ENCODE measurements at places on chromosomes 12 and 14.

GRCh38 chr12:40684986-40685385 is 7.3 kb upstream of the CNTN1 start:
- no peak for DNase-seq

DNA sequence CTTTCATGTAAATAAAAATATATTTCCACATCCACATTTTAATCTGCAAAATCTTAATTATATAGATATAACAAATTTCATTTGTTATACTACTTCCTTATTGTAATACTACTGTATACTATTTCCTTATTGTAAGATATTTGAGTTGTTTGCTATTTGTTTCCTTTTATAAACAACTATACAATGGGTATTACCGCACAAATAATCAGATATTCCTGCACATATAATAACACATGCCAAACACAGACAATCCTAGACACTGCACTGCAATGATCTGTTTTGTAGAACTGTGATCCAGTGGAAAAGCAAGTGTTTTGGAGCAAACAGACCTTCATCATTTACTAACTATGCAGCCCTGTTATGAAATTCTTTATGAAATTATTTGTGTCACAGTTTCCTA is 30.5 kb downstream of the PRKD1 start:
- DNase-seq: no peak

- DNase-seq: no peak
These were observed 245.6 kb downstream of the SLC41A2 start for GRCh38 chr12:104712477-104712876.

GRCh38 chr12:128959901-128960300 is 106.6 kb downstream of the GLT1D1 start:
- DNase-seq: no peak

- DNase-seq: no peak
These were observed 45.1 kb downstream of the TBX3 start for GRCh38 chr12:114638790-114639435.

- DNase-seq: no peak
These were observed 844 bp downstream of the GLTP start for GRCh38 chr12:109879351-109880042.

DNA sequence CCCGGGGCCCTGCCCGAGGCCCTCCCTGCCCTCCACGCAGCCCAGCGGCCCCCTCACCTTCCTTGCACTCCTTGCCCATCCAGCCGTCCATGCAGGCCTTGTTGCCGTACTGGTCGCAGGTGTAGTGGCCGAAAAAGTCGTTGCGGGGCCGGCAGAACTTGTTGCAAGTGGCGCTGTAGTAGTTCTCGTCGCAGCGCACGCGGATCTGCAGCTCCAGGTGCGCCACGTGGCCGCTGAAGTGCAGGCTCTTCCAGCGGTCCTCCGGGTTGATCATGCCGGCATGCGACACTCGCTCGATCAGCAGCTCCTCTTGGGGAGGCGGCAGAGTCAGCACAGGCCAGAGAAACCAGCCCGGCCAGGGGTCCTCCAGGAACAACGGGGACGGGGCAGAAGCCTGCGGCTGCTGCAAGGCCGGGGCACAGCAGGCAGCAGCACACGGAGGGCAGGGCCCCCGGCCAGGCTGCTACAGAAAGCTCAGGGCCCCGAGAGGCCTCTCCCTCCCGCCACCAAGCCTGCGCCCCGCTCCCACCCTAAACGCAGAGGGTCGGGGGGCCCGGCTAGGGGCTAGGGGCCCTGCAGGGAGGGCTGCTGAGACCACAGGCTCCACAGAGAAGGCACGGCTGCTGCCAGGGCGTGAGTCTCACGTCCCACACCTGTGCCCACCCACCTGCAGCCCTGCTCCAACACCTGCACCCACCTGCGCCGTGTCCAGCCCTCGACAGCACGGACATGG is 12.7 kb downstream of the JAG2 start:
- no peak for DNase-seq

- no peak for DNase-seq
These were observed 11.8 kb upstream of the KSR2 start for GRCh38 chr12:117980616-117981015.

- no peak for DNase-seq
These were observed 11.7 kb upstream of the OSBPL8 start for GRCh38 chr12:76571256-76571655.

GRCh38 chr14:75295491-75296345 is 17.1 kb downstream of the FOS start:
- DNase-seq: no peak

DNA sequence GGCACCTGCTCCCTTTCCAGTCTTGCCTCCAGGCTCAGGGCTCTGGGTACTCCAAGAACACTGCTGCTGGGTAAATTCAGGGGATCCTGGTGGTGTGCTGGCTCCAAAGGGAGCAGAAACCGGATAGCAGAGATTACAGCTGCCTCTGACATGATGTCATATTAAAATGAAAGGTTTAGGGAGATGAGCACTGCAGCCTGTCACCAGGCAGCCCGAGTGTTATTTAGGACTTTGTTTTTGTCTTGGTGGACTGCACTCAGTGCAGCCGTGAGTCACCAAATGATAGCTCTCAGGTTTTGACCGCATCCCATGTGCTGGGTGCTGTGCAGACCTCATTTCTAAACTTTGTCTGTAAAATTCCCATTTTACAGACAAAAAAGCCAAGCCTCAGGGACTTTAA is 266.0 kb upstream of the CRY1 start:
- no peak for DNase-seq

DNA sequence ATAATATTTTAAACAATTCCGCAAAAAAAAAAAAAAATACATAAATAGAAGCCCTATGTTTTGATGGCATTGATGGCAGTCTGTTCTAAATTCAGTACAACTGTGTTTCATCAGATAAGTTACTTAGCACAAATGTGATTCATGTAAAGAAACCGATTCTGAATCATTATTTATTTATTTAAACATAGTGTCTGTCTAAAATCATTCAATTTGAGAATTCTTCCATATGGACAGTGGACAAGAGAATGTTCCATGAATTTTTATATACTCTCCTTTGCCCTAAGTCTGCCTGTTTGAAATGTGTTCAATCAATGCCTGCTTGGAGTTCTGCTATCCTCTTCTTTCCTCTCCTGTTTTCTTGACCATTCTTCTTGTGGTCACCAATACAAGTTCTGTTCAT is 126.5 kb downstream of the PDE3A start:
- DNase-seq: no peak

- DNase-seq: no peak
These were observed 7.5 kb downstream of the TMED2 start for GRCh38 chr12:123591702-123592481.

DNA sequence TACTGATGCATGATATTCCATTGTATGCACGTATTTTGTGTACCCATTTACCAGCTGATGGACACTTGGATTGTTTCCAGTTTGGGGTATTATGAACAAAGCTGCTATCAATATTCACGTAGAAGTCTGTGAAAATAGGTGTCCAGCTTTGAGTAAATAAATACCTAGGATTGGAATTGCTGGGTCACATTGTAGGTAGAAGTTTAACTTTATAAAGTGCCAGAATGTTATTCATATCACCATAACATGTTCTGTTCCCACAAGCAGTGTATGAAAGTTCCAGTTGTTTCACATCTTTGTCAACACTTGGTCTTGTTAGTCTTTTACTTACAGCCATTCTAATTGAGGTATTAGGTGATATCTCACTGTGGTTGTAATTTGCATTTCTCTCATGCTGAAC is 108.0 kb upstream of the METAP2 start:
- no peak for DNase-seq

DNA sequence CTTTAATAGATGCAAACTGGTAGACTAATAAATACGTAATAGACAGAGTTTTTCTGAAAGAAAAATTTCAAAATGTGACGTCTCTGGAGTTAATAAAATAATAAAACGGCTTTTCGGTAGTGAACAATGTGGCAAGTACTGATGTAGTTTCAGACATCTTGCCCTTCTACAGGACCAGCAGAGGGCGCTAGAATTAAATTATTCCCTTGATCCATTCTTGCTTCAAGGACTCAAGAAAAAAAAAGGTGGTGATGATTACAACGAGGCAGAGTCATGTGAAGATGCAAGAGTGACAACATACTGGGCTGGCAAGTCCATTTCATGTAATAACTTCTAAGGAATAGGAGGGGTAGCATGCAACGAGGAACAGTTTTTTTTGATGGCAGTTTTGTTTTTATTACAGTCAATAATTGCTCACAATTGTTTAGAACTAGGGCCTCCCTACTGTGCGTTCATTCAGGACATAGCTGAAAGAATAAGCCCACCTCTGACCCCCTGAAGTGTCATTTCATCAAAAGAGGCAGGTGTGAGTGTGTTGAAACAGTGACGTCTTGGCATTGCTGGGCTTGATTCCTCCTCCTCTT is 101.0 kb upstream of the GZMB start:
- DNase-seq: peak; percentile 20

- DNase-seq: no peak
These were observed 335.2 kb downstream of the BMP4 start for GRCh38 chr14:53621433-53621832.

GRCh38 chr14:22112004-22112403 is 438.4 kb upstream of the OR4E1 start:
- DNase-seq: peak; percentile 16

DNA sequence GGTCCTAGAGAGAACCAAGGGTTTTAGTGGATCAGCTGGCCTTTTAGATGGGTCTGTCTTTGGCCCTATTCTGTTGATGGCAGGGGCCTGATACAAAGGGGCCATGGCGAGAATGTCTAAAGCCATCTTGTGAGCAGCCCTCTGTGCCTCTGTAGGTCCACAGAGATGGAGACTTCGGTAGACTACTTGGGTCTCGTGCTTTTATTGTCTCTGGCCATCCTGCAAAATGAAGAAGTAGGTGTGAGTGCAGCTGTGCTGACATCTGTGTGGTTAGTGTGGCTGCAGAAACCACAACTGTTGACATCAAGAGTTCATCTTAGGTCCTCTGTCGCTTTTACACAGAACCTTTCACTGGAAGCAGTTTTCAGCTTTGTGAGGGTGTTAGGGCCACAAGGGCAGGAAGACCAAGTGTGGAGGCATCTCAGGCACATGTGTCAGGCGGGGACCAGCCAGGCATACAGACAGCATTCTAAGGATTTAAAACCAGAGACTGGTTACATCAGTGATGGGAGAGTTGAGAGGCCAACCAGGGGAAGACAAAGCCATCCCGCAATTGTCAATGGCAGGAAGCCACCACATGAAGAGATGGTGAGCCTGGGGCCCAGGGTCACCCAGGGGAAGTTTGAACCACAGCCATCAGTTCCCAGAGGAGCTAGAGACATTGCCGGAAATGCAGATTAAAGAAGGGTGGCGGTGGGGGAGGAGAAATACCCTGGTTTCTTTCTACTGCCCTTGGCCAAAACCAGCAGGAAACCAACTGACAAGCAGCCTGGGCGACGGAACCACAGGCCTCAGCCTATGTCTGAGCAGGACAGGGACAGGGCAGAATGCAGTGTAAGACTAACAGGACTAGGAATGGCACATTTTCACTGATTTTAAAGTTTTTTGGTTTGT is 13.0 kb upstream of the TPCN1 start:
- DNase-seq: no peak

GRCh38 chr12:51632623-51633022 is 41.6 kb downstream of the SCN8A start:
- DNase-seq: no peak

DNA sequence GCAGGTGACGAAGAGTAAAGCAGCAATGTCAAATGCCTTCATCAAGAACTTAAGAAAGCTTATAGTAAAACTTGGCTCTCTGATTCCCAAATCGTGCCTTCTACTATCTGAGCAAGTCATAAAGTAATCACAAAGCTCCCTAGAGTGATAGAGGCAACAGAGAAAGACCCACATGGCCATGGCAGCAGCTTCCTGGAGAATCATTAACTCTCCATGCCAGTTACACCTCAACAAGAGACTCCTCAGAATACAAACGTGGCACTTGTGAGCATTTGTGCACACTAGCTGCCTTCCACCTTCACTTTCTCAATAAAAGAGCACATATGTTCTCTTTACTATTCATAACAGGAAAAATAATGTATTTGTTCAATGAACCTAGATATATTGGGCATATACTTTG is 48.0 kb downstream of the PLCZ1 start:
- no peak for DNase-seq

- DNase-seq: no peak
These were observed 215.9 kb upstream of the HMGA2 start for GRCh38 chr12:65608319-65608916.

GRCh38 chr12:47007048-47007447 is 72.4 kb upstream of the PCED1B start:
- DNase-seq: no peak

GRCh38 chr12:93950311-93950710 is 198.1 kb upstream of the PLXNC1 start:
- no peak for DNase-seq

- DNase-seq: no peak
These were observed 145.5 kb downstream of the PRKCH start for GRCh38 chr14:61466905-61467280.

DNA sequence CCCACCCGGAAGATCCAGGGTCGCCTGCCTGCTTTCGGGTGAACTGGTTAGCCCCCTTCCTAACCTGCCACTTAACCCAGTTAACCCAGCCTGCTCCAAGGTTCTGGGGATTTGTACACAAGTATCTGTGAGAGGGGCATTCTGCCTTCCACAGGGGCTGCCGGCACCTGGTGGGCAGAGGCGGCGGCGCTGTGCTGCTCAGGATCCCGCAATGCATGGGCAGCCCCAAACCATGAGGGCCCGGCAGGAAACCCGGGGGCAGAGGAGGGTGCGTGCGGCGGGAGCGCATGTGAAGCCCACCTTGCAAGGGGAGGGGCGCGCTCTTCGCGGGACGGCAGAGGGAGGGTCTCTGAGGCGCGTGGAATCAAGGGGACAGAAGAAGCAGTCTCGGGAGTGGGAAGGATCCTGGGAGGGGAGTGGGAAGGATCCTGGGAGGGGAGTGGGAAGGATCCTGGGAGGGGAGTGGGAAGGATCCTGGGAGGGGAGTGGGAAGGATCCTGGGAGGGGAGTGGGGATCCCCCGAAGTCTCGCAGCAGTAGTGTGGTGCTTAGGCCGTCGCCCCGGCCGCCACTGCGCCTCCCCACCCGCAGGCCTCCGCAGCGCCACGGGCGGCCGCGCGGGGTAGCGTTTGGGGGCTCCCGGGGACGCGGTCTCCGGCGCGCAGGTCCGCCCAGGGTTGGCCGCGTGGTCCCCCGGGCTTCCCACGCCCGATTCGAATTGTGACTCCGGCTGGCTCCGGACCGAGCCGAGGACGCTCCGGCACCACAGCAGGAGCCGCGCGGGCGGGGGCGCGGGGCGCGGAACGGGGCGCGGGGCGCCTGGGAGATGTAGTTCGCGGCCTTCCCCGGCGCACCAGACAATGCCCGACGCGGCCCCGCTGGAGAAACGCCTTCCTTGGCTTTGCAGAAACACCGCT is 4.9 kb upstream of the MTA1 start:
- DNase-seq: peak; percentile 81

GRCh38 chr12:58931518-58931917 is 11.2 kb upstream of the LRIG3 start:
- no peak for DNase-seq

GRCh38 chr14:64879635-64880220 is at the start of gene SPTB:
SPTB (minus strand) TSS chr14:64879907; CDS start chr14:64823094, 56,813 bp downstream.
- DNase-seq: no peak

DNA sequence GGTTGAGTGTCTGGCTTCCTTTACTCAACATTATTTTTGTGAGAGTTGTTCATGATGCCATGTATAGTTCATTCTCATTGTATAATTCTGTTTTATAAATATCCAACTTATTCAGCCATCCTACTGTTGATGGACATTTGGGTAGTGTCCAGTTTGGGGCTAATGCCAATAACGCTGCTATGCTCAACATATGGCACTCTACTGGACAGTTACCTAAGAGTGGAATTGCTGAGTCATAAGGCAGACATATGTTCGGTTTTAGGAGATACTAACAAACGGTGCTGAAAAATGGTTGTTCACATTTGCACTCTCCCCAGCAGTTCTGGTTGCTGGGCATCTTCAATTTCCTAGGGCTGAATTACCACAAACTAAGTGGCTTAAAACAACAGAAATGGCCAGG is 28.7 kb upstream of the P2RX4 start:
- no peak for DNase-seq

Measured in HuH-7 (cell line).